Ovary (tissue), 10 donors: ENCODE measurements at places on chromosomes 2 and 18. TPM values are rescaled to one million over a fixed set of nuclear protein-coding genes. Genes with fewer than 3 reads are reported as not detected.
A peak's percentile ranks its signal among the peaks of the same experiment; 100 is the strongest.

GRCh38 chr2:229689307-229689839 is 25.0 kb downstream of the DNER start:
- H3K4me3 ChIP-seq = no peak overlapping the region
- H3K36me3 ChIP-seq = no peaks in the 10 kb centered on the region
- no peak for DNase-seq
- no peaks in the 10 kb centered on the region for H3K4me1 ChIP-seq
- no peak overlapping the region for H3K27ac ChIP-seq

DNA sequence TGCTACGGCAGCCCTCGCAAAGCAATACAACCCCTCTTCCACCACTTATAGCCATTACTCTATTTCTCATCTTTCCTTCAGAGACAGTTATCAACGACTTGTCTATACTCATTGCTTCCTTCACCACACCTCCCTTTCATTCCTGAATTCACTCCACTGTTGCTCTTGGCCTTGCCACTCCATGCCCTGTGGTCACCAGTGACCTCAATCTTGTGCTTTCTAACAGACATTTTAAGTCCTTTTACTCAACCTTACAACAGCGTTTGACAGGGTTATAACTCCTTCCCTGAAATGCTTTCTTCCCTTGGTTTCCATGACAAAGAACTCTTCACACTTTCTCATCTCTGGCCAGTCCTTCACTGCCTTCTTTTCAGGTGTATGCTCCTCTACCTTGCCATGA is 90.6 kb upstream of the CCDC141 start:
- no peaks in the 10 kb centered on the region for H3K4me1 ChIP-seq
- no peaks in the 10 kb centered on the region for H3K36me3 ChIP-seq

- H3K36me3 ChIP-seq = no peaks in the 10 kb centered on the region
- peaks cover 2% of the 10 kb centered on the region for H3K4me1 ChIP-seq
- H3K4me3 ChIP-seq = no peak overlapping the region
These were observed 76.6 kb downstream of the COBLL1 start for GRCh38 chr2:164764996-164765395.

DNA sequence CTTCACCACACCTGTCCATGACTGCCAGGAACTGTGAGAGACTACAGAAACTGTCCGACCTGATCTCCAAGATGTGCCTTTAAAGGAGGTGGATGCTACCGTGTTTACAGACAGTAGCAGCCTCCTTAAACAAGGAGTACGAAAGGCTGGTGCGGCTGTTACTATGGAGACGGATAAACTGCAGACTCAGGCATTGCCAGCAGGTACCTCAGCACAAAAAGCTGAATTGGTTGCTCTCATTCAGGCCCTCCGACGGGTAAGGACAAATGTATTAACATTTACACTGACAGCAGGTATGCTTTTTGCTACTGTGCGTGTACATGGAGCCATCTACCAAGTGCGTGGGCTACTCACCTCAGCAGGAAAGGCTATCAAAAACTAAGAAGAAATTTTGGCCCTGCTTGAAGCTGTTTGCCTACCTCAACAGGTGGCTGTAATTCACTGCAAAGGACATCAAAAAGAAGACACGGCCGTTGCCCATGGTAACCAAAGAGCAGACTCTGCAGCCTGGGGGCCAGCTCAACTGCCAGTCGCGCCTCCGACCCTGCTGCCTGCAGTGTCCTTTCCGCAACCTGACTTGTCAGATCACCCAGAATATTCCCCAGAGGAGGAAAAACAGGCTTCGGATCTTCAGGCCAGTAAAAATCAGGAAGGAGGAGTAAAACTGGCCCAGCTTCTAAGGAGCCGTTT is 30.9 kb downstream of the SKA1 start:
- H3K27ac ChIP-seq = no peak overlapping the region
- DNase-seq = no peak
- H3K4me3 ChIP-seq = no peak overlapping the region
- no peaks in the 10 kb centered on the region for H3K4me1 ChIP-seq

GRCh38 chr2:152200101-152200500 is 24.5 kb upstream of the STAM2 start:
- no peaks in the 10 kb centered on the region for H3K27me3 ChIP-seq
- no peak overlapping the region for H3K4me3 ChIP-seq
- no peak overlapping the region for H3K27ac ChIP-seq
- no peaks in the 10 kb centered on the region for H3K36me3 ChIP-seq

DNA sequence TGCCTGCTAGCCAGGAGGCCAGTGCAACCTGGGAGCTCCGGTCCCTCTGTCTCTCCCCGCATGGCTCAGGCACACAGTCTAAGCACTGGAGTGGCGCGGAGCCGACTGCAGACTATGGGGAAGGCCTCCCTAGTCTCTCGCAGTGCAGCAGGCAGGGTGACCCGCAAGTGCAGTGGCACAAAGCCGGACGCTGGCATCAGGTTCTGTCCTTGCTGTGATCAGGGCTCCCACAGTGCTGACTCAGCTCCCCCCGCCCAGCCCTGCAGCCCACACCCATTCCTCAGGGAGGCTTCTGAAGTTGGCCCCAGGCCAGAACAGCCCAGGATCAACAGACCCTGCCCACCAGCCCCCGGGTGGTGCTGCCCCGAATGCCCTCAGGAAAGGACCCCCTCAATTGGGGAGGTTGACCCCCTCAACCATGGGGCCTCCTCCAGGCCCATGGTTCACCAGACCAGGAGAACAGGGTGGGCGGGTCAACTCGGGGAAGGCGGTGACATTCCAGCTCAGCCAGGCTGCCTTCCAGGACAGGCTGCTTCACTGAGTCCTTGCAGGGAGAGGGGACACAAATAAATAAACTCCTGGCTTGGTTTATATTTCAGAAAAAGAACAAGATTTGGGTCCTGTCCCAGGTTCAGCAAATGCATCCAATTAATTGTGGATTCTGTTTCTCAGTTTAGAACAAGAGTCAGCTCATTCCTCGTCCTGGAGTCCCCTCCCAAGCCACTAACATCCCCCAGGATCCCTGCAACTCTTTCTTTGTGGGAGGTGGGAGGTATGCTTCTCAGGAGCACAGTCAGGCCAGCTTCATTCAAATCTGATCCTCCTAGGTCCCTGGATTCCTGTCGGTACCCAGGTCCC is 12.2 kb downstream of the BIN1 start:
- H3K4me3 ChIP-seq = no peak overlapping the region
- peak; percentile 59 for DNase-seq
- H3K27me3 ChIP-seq = no peaks in the 10 kb centered on the region
- H3K27ac ChIP-seq = peak overlapping the region; percentile 45
- no peaks in the 10 kb centered on the region for H3K36me3 ChIP-seq
- peaks cover 14% of the 10 kb centered on the region for H3K4me1 ChIP-seq

GRCh38 chr2:183597841-183598240 is 473.6 kb downstream of the NUP35 start:
- H3K4me1 ChIP-seq = no peaks in the 10 kb centered on the region
- DNase-seq = no peak
- H3K27me3 ChIP-seq = no peaks in the 10 kb centered on the region
- H3K27ac ChIP-seq = no peak overlapping the region
- H3K4me3 ChIP-seq = no peak overlapping the region

- DNase-seq = no peak
- H3K4me1 ChIP-seq = peaks cover 1% of the 10 kb centered on the region
- H3K4me3 ChIP-seq = no peak overlapping the region
These were observed 218.7 kb upstream of the PIEZO2 start for GRCh38 chr18:11368020-11368419.

- no peak overlapping the region for H3K27ac ChIP-seq
- DNase-seq = no peak
- H3K27me3 ChIP-seq = no peaks in the 10 kb centered on the region
- H3K4me3 ChIP-seq = no peak overlapping the region
- H3K4me1 ChIP-seq = no peaks in the 10 kb centered on the region
These were observed 232.3 kb downstream of the DYM start for GRCh38 chr18:49228187-49228586.

DNA sequence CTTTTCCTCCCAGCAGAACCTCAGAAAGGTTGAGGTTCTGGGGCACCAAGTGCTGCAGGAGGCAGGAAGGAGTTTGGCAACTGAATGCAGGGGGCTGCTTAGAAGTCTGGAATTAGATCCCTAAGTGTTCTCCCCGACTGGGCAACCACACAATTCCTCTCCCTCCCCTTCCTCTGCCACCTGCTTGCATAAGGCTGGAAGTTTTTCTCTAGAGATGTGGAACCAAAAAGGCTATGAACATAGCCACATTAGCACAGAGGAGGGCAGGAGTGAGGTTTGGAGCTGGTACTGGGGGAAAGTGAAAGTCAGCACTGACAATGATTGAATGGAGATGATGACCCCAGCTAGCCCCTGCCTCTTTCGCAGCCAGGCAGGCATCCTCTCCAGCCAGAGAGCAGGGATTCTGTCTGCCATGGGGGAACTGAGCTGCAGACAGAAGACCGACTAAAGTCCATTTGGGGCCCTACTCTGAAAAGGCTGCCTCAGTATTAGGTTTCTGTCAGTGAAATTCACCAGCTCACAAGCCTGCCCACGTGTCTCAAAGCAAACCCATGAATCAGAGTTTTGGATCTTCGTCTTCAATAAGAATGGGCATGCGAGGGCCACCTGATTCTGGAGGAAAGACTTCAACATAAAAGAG is 87.9 kb upstream of the ITGA6 start:
- H3K36me3 ChIP-seq = no peaks in the 10 kb centered on the region
- H3K27ac ChIP-seq = no peak overlapping the region
- H3K27me3 ChIP-seq = no peaks in the 10 kb centered on the region
- DNase-seq = no peak

- no peak overlapping the region for H3K27ac ChIP-seq
- no peak overlapping the region for H3K4me3 ChIP-seq
- H3K36me3 ChIP-seq = no peaks in the 10 kb centered on the region
- H3K4me1 ChIP-seq = peaks cover 2% of the 10 kb centered on the region
- no peak for DNase-seq
- no peaks in the 10 kb centered on the region for H3K27me3 ChIP-seq
These were observed 5.4 kb upstream of the CNDP1 start for GRCh38 chr18:74528913-74529312.

GRCh38 chr2:214139630-214140284 is 271.1 kb upstream of the VWC2L start:
- no peak overlapping the region for H3K4me3 ChIP-seq
- H3K36me3 ChIP-seq = no peaks in the 10 kb centered on the region
- no peak overlapping the region for H3K27ac ChIP-seq
- no peaks in the 10 kb centered on the region for H3K27me3 ChIP-seq
- DNase-seq = no peak

- H3K36me3 ChIP-seq = no peaks in the 10 kb centered on the region
- H3K4me1 ChIP-seq = peaks cover 12% of the 10 kb centered on the region
- H3K4me3 ChIP-seq = no peak overlapping the region
- no peak overlapping the region for H3K27ac ChIP-seq
These were observed 429.5 kb upstream of the TNP1 start for GRCh38 chr2:217289177-217289906.

DNA sequence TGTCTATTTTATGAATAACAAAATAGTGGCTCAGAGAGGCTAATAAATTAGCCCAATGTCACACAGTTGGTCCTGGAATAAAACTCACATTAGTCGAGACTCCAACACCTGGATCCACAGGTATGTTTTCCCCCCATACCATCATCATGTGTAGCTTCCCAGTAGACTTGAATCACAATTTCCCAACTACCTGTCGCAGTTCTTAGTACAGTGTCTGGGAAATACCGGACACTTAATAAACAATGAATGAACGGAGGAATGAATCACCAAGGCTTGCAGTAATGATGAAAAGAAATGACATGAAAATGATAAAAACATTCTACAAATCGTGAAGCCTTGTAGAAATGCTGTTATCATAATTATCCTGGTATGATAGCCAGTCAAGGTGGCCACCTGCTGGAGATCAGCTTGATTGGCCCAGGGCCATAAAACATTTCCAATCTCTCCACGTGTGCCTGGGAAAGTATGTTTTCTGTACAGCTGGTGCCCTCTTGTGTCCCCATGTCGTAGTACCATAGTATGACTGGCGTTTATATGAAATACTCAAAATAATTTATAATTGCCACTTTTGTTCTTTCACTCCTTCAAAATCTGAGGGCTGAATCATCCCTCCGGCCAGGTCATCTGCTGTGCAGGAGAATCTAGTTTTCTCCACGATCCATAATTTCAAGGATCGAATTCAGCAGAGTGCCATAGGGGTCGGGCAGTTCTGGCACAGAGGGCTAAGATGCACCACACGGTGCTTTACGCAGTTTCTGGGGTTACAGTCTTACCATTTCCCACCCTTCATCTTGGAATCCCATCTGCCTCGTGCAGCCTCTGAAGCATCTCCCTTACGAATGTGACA is 95.4 kb downstream of the LAMA1 start:
- H3K27me3 ChIP-seq = no peaks in the 10 kb centered on the region
- H3K36me3 ChIP-seq = no peaks in the 10 kb centered on the region
- no peak overlapping the region for H3K4me3 ChIP-seq
- no peak overlapping the region for H3K27ac ChIP-seq
- no peaks in the 10 kb centered on the region for H3K4me1 ChIP-seq

GRCh38 chr18:66894851-66895250 is 291.0 kb upstream of the CDH19 start:
- H3K36me3 ChIP-seq = no peaks in the 10 kb centered on the region
- DNase-seq = no peak
- no peak overlapping the region for H3K27ac ChIP-seq
- no peak overlapping the region for H3K4me3 ChIP-seq
- no peaks in the 10 kb centered on the region for H3K27me3 ChIP-seq

GRCh38 chr18:34196256-34196655 is 28.5 kb downstream of the NOL4 start:
- DNase-seq = no peak
- no peak overlapping the region for H3K27ac ChIP-seq
- H3K36me3 ChIP-seq = no peaks in the 10 kb centered on the region
- H3K27me3 ChIP-seq = no peaks in the 10 kb centered on the region

- H3K27ac ChIP-seq = no peak overlapping the region
- no peak for DNase-seq
- no peaks in the 10 kb centered on the region for H3K4me1 ChIP-seq
- H3K27me3 ChIP-seq = no peaks in the 10 kb centered on the region
- H3K4me3 ChIP-seq = no peak overlapping the region
- no peaks in the 10 kb centered on the region for H3K36me3 ChIP-seq
These were observed 328.2 kb upstream of the COL3A1 start for GRCh38 chr2:188645986-188646385.

DNA sequence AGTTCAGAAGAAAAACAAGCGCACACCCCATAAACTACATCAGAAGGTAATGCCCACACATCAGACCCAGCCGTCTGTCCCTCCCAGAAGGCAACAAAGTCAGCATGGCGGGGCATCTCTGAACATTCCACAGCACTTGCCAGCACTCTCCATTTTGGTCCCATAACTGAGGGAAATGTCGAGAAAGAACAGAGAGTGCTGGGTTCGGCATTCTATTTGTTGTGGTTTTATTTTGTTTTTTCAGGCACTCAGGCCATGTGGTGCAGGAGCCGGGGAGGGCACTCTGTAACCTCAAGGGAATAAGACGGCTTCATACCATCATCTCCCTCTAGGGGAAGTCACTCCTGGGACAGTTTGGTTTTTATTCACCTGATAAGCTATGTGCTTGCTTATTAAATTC is 156.0 kb downstream of the SEPTIN10 start:
- H3K4me1 ChIP-seq = no peaks in the 10 kb centered on the region
- DNase-seq = no peak
- H3K4me3 ChIP-seq = no peak overlapping the region

The LYPD6B gene
- 1.2 TPM for total RNA-seq

The ADI1 gene
- total RNA-seq = 46.3 TPM

The B3GNT7 gene
- 25.3 TPM for total RNA-seq

The TBR1 gene
- total RNA-seq = not detected

The BOLL gene
- not detected for total RNA-seq

The MBP gene
- total RNA-seq = 32.2 TPM

The TCF7L1 gene
- total RNA-seq = 22.9 TPM
